ENCODE measurements at places on chromosomes 13 and 19.

GRCh38 chr13:75682326-75682725 is 46.2 kb downstream of the LMO7 start:
- no peak for DNase-seq

GRCh38 chr19:23822735-23823134 is 64.0 kb upstream of the ZNF681 start:
- no peak for DNase-seq

GRCh38 chr13:20232556-20233277 is 598 bp upstream of the GJB6 start:
- DNase-seq, result no peak

- peak; percentile 84 for DNase-seq
Measured at GRCh38 chr19:35404879-35405622, 34.2 kb downstream of the GPR42 start.

GRCh38 chr13:104592545-104593250 is 1526.5 kb upstream of the SLC10A2 start:
- DNase-seq, result no peak

Measured in stimulated activated CD8-positive, alpha-beta memory T cell treated with anti-CD3 and anti-CD28 coated beads, Interleukin-15, amount 100 ng/mL, for 48 hours (primary cell).